Natural killer cell treated with Interleukin-12 subunit alpha and Interleukin-12 subunit beta and Interleukin-15 and Interleukin-18, amount 100 ng/mL, for 72 hours (primary cell): ENCODE measurements at places on chromosomes 3 and 15.

DNA sequence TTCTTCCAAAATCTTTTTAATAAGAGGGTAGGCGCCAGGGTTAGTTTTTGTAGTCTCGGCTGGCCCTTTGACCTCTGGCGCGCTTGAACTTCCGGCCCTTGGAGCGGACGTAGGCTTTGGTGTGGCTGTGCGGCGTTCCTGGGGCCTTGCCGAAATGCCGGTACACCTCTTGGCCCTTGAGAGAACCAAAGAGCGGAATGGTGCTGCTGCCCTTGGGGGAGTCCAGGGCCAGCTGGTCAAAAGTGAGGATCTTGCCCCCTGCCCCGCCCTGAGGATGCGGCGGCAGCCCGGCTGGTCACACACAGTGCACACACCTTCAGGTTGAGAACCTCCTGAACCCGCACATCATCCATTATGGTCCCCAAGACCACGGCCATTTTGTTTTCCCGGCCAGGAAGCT is 20.0 kb upstream of the CHRNB4 start:
- DNase-seq = no peak

GRCh38 chr3:32412887-32413286 is 21.2 kb downstream of the CMTM7 start:
- DNase-seq = no peak

DNA sequence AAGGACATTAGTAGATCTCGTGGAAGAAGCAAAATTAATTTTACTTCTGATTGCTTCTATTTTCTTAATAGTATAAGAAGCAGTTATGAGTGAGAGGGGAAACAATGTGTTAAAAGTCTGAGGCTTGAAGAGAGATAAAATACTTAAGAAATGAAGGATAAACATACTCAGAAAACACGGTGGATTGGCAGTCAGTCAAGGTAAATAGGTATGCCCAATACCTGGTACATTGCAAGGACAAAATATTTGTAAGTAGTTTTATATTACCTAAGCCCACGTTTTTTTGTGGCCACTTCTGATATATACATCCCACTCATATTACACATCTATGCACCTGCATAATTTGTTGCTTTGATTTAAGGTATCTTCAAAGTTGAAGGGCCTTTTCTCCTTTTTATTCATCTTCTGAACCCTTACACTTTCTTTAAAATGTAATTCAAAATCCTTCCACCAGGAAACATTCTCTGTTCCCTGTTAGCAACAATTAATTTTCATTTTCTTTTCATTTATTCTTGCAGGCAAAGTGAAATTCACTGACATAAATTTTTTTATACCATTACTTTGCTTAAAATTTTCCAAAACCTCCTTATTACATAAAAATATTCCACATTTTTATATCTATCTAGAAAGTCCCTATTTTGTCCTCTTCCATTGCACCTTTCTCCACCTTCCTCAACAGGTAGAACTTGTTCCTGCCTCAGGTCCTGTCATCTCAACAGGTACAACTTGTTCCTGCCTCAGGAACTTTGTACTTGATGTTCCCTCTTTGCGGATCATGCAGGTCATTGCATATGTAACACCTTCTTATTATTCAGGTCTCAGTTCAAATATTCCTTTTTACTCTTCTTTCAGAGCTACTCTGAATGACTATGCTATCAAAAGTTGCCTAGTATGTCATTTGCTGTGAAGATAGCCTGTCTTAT is 755.7 kb upstream of the ALCAM start:
- no peak for DNase-seq

- no peak for DNase-seq
Measured at GRCh38 chr3:41464858-41465257, 265.6 kb downstream of the CTNNB1 start.

DNA sequence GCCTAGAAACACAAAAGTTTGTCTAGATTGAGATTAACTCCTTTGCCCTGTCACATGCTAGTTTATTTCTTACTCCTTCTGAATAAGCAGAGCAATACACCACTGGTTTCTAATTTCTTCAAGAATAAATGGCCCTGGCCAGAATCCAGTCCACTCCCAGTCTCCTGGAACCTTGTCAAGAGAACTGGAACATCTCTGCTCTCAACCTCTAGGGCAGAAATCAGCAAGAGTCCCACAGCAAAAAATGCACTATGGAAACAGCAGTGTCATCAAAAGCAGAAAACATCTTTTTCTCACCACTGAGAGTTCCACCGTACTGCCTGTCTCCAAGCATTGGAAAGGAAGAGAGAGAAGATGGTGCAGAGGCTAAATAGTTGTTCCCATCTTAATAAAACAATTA is 35.9 kb upstream of the PPP2R3A start:
- DNase-seq = no peak

DNA sequence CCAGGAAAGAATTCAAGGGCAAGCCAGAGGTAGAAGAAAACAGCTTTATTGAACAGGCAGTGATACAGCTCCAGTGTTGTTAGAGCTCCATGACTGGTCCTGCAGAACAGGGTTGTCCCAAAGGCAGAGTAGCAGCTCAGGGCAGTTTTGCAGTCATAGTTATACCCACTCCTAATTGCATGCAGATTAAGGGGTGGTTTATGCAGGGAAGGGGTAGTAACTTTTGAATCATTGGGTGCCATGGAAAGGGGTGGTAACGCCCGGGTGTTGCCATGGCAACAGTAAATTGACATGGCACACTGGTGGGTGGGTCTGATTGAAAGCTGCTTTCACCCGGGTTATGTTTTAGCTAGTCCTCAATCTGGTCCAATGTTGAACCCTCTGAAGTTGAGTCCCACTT is 9.7 kb upstream of the RAB6B start:
- no peak for DNase-seq

- no peak for DNase-seq
Measured at GRCh38 chr15:31001702-31002101, 10.3 kb upstream of the MTMR10 start.

DNA sequence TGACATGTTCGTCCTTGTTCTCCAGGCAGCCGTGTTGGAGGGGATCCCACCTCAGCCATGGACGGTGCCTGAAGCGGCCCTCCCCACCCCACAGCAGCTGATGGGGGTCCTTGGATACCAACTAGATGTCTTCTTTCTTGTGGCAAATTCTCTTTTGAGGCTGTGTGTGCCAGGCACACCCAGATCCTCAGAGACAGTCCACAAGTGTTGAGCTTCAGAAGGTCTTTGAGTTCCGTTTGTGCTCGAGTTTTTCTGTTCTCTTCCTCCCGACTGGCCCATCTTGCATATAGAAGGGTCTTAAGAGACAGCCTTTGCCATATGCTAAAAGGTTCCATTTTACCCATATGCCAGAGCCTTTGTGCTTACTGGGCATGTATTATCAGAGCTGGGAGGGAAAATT is 227.4 kb downstream of the THSD4 start:
- no peak for DNase-seq

GRCh38 chr3:122410639-122411038 is 5.2 kb downstream of the WDR5B start:
- no peak for DNase-seq

DNA sequence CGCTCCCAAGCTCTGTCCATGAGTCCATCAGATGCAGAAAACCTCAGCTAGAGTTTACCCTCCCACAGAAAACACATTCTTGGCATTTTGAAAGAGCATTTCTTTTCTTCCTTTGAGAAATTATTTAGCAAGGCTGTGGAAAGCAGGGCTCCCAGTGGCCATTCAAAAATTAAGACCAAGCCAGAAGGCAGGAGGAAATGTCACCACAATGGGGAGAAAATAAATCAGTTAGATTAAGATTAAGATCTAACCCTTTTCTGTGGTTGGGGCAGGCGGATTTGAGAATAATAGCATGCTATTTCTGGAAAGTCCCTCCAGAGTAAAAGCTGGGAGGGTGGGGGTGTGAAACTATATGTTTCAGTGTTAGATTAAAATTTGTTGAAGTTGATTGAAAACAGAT is 20.2 kb downstream of the LRIG1 start:
- peak; percentile 66 for DNase-seq

GRCh38 chr15:65424683-65425082 is 1.9 kb upstream of the IGDCC4 start:
- DNase-seq = no peak

DNA sequence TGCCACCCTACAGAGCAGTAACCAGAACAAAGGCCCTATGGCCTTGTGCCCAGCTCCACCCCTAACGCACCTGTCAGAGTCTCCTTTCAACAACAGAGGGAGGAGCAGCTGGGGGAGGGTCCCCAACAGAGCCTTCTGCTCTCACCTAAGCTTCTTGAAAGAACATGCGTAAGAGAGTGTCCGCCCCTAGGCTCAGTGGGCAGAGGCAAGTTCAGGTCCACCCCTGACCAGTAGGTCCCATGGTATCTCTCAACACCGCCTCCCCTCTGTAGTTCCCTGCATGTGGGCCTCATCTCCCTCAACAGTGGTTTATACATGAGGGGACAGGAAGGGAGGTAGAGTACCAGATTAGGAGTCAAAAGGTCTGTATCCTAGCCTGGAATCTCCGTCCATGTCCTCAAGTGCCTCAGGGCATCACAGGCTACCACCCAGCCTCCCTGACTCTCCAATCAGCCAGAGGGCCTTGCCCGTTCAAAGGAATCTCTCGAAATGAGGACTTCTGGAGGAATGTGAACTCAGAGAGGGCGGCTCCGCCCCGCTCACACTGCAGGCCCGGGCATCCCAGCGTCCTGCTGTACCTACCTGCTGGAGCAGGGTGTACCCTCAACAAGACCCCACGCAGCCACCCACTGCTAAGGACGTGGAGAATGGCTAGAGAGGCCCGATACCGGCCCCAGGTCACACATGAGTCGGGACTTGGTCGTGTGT is 680 bp downstream of the POC1A start:
- peak; percentile 60 for DNase-seq

- no peak for DNase-seq
Measured at GRCh38 chr15:40103864-40104271, 4.8 kb downstream of the BMF start.

DNA sequence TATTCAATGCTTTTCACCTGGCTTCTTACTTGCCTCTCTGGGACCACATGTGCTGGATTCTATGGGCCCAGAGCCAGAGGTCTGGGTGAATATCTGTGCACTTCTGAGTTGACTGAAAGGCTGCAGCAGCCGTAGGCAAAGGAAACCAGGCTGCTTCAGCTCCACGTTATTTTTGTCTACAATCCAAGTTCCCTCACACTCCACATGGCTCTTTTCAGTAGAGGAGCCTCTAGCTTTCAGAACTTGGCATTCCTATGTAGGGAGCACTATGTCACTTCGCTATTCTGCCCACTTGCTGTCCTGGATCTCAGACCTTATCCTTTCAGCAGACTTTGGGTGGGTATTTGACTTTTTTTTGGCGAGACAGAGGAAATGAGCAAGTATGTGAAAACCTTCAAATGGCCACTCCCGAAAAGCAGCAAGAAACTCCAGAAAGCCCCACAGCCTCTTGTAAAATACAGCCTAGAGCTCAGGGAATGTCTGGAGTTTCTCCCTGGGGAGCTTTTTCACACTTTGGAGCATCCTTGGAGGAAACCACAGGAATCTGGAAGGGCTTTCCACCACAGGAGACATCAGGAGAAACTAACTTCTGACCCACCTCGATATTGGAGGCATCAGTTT is 80.9 kb downstream of the DUT start:
- DNase-seq = no peak
